NCI-H460 (cell line): ENCODE measurements at places on chromosomes 12 and 14.

DNA sequence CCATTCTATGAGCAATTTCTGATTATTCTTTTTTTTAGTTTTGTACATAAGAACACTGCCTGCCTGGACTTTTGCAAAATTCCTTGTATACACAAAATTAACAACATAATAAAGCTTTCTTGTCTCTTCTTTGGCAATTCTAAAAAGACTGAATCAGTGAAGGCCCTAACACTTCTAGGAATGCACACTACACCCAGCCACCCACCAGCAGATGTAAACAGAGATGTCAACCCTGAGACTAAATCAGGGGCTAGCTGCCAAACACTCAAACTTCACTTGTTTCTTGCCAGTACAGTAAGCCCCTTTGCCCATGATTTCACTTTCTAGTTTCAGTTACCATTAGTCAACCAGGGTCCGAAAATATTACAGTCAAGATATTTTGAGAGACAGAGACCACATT is 15.5 kb downstream of the DCAF5 start:
- DNase-seq, result no peak

DNA sequence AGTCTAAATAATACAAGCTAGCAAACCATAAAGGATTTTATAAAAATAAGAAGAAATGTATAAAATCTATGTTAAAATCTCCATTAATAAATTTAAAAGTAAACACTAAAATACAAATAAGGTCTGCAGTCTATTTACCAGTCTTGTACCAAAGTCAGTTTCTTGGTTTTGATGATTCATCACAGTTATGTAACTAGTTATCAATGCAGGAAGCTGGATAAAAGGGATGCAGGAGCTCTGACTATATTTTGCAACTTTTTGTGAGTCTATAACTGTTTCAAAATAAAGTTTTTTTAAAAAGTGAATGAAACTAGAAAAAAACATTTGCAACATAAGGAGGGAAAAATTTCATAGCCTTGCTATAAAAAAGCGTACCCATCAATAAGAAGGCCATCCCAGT is 151.5 kb downstream of the DERA start:
- DNase-seq, result no peak

DNA sequence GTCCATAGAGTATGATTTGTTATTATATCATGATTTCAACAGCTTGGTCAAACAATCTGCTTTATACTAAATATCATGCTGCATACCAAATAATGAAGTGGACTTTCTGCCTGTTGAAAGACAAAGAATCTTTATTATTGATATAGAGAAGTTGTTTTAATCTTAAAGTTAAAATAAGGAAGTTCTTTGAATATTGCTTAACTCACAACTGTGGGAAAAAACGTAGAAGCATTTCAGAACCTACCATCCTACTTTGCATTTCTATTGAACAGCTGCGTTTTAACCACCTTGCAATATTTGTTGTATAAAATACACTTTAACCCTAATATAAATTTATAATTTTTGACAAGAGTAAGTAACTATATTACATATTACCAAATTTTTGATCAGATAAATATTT is 22.9 kb upstream of the ARL1 start:
- no peak for DNase-seq

DNA sequence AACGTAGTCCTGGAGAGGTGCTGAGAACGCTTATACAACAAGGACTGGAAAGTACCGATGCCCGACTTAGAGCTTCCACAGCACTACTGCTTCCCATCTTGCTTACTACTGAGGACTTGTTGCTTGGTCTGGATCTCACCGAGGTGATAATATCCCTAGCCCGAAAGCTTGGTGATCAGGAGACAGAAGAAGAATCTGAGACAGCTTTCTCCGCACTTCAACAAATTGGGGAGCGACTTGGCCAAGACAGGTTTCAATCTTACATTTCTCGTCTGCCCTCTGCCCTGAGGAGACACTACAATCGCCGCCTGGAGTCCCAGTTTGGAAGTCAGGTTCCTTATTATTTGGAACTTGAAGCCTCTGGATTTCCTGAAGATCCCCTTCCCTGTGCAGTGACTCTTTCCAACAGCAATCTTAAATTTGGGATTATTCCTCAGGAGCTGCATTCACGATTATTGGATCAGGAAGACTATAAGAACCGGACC is 1.1 kb downstream of the TOGARAM1 start:
- DNase-seq, result no peak

- no peak for DNase-seq
These were observed 106.7 kb upstream of the PPM1H start for GRCh38 chr12:63041601-63042000.
